Stimulated activated CD8-positive, alpha-beta memory T cell treated with anti-CD3 and anti-CD28 coated beads, Interleukin-15, amount 100 ng/mL, for 48 hours (primary cell): ENCODE measurements at places on chromosomes 2 and 18.

- DNase-seq: peak; percentile 68
These were observed 26.0 kb downstream of the FAM178B start for GRCh38 chr2:96960153-96960961.

DNA sequence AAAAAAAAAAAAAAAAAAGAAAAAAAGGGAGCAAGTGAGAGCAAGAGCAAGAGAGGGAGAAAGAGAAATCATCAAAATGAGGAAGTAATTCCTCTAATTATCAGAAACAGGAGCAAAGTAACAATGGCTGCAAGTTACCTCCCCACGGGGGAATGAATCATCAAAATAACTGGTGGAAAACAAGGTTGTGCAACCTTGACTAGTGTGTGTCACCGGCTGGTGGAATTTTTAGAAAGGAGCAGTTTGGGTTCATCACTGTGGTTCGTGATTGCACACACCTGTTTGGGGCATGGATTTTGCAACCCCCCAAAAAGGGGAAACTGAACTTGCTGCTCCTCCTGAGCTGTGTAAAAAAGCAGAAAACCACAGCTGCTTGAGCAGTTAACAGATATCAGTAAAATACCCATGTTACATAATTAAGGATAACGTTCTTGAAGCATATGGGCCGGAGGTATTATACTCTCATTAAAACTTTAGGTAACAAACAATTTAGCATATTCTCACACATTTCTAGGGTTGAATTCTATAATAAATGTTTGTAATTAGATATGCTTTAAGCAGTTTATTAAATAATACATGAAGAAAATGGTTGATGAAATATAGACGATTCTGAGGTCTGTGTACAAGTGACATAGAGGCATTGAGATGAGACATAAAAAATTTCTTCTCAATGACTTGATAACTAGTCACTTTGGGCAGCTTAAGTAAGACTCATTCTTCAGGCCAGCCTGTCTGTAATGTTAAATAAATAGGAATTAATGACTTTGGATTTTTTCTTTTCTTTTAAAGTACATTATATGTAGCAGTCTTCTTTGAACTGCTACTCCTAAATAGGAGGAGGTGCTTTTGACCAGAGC, 184.2 kb upstream of the ZEB2 start:
- DNase-seq: no peak

GRCh38 chr2:120495586-120495985, 149.7 kb downstream of the INHBB start:
- no peak for DNase-seq

- DNase-seq: no peak
These were observed 19.8 kb downstream of the NEMP2 start for GRCh38 chr2:190514676-190515075.

DNA sequence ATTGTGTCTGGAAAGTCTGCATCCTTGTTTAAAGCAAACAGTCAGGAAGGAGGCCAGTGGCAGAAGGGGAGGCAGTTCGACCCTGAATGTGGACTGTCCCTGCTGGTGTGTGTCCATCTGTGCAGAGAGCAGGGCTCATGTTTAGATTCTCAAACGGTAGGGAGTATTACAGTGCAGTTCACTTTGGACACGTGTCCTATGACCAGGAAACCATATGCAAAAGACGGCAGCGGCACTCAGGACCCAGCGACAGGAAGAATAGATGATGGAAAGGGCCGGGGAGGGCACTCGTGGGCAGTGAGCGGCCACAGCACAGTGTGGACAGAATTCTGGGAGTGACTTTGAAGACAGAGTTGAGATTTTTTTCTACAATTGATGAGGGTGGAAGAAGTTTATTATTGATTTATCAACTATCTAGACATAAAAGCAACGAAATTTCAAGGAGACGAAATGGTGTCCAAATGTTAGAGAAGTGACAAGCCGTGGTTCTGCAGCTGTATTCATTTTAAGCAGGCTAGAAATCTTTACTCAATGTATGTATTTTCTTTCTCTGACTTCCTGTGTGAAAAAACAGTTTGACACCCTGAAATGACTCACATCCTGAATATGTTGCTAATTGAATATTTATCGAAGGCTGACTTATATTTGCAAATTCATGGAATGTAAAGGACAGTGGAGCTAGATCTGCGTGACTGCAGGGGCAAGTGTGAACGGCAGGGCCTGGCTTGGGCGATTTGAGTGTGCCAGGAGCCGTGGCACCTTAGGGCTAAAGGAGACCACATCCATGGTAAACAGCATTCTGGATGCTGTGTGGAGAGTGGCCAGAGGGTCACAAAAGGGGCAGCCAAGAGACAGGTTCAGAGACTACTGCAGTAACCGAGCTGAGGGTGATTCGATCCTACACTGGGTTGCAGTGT, 214.2 kb downstream of the PTGR3 start:
- no peak for DNase-seq

DNA sequence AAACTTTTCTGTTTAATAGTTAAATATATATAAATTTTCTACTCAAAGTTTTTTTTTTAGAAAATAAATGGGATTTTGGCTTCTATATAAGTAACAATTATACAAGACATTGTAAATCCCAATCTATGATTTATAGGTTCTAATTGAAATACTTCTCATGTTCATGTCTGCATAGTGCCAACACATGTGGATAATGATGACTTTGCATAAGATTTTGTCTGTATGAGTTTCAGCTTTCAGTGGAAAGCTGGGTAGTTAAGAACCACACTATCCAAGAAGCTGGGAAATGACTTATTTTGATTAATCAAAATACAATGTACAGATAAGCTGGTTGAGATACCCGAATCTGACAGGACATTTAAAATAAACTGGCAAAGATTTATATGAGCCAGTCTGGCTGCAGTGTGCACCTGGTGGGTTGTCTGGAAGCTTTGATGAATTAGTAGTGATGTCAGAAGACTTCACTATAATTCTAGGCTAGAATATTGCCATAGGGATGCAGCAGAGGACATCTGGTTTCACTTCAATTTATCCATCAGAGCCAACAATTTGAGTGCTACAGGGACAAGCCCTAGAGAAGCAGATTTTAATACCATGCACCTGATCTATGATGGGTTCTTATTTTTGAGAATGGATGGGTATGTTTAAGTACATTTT, 45.4 kb downstream of the EML6 start:
- no peak for DNase-seq

DNA sequence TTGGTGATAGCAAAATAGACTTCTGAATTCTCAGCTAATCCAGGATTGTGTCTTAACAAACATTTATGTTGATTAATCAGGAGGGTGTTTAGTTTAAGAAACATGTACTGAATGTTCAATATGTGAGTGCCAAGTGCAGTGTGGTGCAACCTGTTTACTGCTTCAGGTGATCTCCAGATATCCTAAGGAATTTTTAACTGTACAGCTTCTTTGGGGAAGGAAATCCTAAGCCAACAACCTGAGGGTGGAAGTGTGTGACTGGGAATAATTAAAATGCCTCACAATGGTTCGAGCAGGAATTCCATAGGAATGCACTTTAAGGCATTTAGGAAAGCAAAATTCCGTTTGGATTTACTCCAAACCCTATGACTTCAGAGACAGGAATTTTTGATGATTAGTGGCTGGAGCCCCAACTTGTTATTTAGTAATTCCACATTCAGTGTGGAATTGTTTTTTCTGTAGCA, 16.4 kb downstream of the CRIM1 start:
- DNase-seq: no peak

DNA sequence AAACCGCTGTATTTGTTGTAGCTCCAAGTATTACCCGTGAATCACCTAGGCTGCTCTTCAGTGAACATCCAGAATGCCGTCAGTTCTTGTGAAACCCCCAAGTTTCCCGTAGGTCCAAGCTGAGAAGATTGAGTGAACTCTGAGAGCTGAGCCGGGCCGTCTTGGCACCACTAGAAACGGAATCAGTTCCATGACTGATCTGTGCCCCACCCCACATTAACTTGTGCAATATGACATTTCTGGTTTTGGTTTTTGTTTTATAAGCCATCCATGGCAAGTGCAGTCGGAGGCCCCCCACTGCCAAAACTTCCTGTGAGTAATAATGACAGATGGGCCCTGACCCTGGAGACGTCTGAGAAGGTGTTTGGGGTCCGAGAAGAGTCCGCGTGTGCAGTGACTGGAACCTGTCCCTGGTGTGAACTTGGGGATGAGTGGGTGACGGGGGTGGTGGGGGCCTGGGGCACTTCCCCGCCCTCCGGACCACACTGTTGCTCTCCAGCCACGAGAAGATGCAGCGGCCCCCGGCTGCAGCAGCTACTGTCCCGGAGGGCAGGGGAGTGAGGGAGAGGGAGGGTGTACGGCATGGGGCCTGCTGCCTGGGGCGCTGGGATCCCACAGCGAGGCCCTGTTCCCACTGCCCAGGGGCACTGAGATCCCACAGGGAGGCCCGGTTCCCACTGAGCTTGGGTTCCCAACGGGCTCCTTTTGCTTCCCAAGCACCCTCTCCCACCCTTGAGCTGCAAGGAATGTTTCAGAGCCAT, 26.5 kb downstream of the NFATC1 start:
- no peak for DNase-seq

- DNase-seq: no peak
These were observed 27.6 kb downstream of the FEZ2 start for GRCh38 chr2:36570416-36570815.

GRCh38 chr2:136777391-136777790, 12.0 kb downstream of the THSD7B start:
- DNase-seq: no peak

- DNase-seq: no peak
These were observed 3.8 kb downstream of the VSNL1 start for GRCh38 chr2:17544256-17544655.

GRCh38 chr2:62334009-62334408, 138.1 kb downstream of the B3GNT2 start:
- no peak for DNase-seq

GRCh38 chr2:23283-23682, 23.0 kb downstream of the FAM110C start:
- no peak for DNase-seq

- no peak for DNase-seq
These were observed 79.0 kb downstream of the CCDC150 start for GRCh38 chr2:196718419-196719109.

- no peak for DNase-seq
These were observed 181.0 kb downstream of the ERBB4 start for GRCh38 chr2:212357606-212358005.

DNA sequence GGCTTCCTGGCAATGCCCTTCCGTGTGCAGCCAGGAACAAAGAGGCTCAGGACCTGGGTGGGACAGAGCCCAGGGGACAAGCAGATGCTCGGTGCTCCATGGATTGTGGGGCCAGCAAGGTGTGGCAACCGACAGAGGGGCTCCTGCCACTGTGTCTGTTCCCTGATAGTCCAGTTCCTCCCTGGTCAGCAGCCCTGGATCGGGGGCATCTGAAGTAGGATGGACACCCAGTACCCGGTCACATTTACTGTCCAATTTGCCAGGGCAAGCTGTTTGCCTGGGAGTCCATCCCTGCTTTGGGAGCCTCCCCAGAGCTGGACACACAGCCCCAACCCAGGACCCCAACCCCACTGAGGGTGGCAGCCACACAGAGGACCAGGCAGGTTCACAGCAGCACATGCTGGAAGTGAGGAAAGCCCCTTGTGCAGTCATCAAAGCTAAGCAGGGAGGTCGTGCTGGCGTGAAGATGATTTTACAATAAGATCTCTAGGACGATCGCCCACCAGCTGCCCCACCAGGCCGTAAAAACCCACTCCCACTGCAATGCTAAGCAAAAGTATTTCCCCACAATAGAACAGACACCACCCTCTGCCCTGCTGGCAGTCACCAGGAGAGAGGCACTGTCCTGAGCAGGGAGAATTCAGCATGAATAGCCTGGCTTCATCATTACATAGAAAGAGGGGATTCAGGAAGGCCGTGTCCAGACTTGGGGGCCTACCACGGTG, 141.7 kb downstream of the NDUFA10 start:
- no peak for DNase-seq

GRCh38 chr18:47397671-47398319, 146.3 kb upstream of the SKOR2 start:
- no peak for DNase-seq

- DNase-seq: no peak
These were observed 405.8 kb downstream of the EPHA4 start for GRCh38 chr2:221166292-221166691.
